ENCODE measurements at places on chromosomes 3 and 15.

- no peak for DNase-seq
These were observed 452.0 kb downstream of the GABRG3 start for GRCh38 chr15:27422997-27423396.

DNA sequence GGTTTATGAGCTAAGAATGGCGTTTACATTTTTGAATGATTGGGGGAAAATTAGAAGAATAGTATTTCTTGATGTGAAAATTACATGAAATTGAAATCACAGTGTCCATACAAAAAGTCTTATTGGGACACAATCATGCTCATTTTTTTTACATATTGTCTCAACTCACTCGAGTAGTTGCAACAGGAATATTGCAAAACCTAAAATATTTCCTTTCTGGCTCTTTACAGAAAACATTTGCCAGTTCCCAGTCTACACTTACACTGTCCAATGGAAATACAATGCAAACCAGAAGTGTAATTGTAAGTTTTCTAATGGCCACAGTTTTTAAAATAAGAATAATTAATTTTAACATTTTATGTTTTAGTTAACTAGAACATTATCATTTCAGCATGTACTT is 137.8 kb downstream of the SAMMSON start:
- DNase-seq: no peak

DNA sequence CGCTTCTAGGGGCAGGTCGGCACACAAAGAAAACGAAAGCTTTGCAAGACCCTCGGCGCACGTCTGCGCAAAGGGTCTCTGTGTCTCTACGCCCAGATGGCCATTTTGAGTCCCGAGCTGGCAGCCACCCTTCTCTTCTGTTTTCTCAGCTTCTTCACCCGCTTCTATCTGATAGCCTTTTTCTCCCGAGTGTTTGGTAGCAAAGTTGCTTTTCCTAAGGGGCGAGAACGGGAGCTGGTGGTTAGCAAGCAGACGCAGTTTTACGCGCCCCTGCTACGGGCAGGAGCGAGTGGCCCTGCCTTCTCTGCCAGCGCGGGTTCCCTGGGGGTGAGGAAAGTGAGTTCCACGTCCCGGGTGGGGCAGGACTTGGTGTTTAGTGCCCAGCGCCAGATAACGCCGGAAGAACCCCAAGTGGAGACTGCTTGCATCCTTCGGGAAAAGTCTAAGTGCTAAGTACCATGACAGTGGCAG is 2.9 kb upstream of the MKRN2 start:
- DNase-seq: no peak

DNA sequence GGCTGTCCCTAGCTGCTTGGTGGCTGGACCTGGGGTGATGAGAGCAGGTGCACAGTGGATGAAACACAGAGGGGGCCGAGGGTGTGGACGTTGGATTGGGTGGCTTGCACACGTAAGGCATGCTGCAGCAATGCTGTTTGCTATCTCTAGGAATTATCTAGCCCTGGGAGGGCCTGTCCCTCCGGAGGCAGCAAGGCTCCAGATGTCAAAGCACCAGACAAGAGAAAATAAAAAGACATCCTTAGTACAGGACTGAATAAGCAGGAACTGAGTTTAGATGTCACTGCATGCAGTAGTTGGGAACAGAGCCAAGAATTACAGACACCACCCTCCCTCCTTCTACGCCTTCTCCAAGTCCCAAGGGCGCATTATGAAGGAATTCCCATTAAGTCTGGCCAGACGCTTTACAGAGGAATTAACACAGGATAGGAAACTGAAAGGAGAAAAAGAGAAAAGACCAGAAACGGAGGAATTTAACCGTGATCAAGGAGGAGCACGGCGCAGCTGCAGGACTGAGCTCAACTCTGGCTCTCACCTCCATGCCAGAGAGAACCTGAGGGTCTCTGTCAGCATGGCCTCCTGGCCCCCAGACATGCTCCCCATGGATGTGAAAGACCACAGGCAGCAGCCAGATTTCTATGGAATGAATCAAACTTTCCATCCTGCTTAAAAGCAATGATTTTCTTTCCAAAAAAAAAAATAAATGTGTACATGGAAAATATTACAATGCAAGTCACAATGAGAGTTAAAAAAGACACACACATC is 13.8 kb downstream of the ATP10A start:
- no peak for DNase-seq

DNA sequence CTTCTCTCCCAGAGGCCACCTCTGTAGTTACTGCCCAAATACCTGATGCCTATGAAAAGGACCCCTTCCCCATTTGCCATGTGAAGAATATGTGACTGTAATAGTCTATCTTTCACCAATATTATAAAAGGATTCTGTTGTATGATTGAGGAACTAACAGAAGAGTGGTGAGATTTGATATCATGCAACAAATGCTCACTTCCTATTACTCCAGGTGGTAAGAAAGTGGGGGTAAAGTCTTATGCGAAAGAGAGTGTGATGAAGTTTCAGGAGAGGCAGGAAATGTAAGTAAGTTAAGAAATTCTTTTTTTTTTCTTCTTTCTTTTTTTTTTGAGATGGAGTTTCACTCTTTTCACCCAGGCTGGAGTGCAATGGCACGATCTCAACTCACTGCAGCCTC is 24.4 kb upstream of the RAP2B start:
- DNase-seq: no peak

- no peak for DNase-seq
These were observed 414.9 kb downstream of the NAALADL2 start for GRCh38 chr3:175274056-175274455.

DNA sequence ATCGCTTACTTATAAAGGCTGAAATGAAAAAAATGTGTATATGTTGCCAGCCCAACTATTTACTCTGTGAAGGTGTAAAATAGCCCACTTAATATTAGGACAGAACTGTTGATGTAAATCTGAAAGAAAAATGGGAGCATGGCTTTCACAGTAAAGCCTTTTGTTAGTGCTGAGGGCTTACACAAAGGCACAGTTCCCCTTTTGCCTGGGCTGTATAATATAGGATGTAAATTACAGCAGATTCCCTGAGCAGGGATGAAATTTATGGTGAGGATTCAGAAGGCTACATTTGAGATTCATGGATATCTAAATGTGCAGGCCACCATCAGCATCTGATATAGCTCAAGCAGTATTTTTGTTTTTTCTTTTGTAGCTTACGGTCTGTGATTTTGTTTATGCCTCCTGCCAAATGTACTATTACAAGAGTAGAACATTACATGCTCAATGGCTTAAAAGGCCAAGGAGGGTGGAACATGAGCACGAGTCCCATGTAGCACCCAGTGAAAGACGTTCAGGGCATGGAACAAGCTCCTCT is 109.1 kb upstream of the ATP10A start:
- no peak for DNase-seq

GRCh38 chr3:189982321-189982945 is 138.3 kb downstream of the P3H2 start:
- DNase-seq: no peak

DNA sequence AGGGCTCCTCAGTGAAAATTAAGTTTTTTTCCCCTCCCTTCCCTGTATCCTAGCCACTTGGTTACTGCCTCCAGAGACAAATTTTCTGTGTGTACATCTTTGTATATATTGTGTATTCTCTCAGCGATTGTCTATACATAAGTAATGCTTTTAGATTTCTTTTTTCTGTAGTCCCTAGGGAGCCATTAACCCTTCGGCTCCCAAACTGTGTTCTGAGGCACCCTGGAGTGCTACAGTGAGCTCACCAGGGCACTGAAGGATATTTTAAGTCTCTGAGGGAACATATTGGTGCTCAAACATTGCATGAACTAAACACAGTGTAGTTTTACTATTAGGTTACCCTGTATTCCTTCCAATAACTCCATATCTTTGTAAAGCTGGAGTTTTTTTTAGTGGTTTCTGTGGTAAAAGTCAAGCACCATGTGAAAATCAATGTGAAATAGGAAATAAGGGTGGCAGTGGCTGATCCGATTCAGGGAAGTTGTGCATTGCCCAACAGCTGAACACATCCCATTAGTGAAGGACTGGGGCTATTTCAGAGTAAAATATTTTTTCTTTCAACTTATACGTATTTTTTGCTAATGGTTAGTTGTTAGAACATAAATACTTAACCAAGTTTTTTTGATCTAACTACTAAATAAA is 43.0 kb downstream of the USP13 start:
- no peak for DNase-seq

DNA sequence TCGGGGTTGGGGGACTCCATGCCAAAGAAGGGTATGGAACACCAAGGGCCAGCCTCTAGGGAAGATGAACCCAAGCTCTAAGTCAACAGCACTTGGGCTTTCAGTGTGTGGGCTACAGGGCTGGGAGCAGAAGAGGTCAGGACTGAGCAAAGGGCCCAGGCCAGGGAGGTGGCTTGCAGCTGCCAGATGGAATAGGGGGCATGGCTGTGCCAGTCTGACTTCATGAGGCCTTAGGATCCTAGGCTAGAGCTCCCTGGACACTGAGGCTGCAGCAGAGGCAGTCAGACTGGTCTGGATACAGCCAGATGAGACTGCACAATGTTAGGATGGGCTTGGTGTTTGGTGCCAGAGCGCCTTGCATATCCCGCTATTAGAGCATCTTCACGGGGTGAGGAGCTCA is 3.8 kb downstream of the RASGRF1 start:
- no peak for DNase-seq

DNA sequence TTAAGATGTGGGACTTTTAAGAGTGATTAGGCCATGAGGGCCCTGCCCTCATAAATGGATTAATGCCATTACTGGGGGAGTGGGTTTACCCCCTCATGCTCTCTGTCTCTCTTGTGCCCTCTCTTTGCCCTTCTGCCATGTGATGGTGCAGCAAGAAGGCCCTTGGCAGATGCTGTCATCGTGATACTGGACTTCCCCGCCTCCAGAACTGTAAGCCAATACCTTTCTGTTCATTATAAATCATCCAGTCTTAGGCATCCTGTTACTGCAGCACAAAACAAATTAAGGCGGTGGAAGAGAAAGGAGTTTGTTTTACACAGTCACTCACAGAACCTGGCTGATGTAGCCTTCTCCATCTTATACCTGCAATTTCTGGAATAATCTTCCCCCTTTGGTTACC is 360.3 kb upstream of the TBL1XR1 start:
- DNase-seq: no peak

DNA sequence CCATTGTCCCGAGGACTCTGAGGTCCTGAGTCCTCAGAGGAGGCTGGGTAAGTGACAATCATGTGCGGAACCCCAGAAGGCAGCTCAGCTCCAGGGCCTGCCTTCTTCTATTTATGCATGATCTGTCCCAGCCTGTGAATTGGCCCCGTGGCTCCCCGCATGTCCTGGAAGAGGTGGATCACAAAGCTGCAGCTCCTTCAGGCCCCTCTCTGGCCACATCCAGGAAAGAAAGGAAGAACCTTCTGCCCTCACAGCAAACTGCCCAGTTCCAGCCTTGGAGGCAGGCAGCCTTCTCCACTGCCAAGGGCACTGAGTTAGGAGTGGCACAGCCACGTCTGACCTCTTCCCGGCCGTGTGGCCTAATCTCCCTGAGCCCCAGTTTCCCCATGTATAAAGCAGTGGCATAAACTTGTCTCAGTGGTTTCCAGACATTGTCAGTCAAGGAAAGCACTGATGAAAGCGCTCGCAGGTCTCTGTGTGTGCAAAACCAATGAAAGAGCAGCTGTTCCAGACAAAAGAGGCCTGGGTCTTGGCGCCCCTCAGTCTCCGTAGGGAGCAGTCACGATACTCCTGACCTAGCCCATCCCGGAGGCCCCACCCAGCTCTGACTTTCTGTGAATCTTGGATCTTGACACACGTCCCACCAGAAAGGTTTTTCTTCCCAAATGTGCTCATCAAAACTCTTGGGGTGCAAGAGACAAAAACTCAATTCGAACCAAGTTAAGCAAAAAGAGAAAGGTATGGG is 497.3 kb downstream of the SHQ1 start:
- DNase-seq: no peak

- DNase-seq: no peak
These were observed 562 bp downstream of the CGGBP1 start for GRCh38 chr3:88058306-88058580.

DNA sequence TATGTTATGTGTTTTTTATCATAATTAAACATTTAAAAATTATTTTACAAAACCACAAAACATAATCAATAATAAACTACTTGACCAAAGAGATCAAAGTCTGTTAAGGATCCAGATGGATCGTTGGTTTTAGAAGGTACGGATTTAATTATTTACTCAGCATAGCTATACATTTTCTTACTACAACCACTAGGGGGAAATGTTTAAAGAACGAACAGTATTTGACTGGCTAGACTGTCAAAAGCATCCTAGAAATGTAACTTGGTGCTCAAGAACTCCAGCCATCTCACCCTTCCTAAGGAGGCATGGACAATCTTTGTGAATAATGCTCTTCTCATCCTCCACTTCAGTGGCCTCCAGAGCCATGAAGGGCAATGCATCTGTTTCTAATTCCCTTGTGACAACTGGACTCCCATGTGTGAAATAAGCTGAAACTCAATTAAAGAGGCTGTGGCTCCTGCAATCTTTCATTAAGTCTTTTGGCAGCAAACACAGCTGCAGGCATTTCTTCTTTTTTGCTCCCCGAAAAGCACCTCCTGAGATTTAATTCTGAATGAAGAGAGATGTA is 94.7 kb upstream of the TUSC7 start:
- no peak for DNase-seq

GRCh38 chr3:123322866-123323265 is 121.1 kb downstream of the SEC22A start:
- DNase-seq: no peak

DNA sequence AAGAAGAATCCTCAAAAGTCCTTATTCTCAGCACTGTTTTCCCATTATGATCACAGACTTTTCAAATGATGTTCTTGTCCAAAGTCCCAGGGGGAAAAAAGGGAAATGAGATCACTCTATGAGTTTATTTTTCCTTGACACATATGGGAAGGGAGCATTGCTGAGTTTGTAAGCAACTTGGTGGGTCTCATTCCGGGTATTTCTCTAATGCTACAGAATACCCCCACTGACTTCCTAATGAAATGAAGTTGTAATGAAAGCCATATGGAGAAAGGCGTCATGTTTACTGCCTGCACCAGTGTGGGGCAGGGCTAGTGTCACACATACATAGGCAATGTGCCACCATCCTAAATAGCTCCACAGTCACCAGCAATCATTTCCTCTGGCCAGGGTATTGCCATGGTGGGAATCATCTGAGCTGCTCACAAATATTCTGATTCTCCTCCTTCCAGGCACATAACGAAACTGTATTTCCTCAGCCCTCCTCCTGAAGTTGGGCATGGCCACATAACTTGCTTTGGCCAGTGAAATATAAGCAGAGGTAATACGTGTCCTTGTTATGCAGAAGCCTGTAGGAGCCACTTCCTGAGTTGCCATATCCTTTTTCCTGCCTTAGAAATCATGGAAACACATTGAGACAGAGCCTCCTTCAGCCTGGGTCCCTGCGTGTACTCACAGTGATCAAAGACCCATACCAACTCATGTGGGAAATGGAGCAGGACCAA is 41.0 kb upstream of the C15orf61 start:
- DNase-seq: no peak

- DNase-seq: no peak
These were observed 12.2 kb upstream of the C3orf52 start for GRCh38 chr3:112074006-112074405.

DNA sequence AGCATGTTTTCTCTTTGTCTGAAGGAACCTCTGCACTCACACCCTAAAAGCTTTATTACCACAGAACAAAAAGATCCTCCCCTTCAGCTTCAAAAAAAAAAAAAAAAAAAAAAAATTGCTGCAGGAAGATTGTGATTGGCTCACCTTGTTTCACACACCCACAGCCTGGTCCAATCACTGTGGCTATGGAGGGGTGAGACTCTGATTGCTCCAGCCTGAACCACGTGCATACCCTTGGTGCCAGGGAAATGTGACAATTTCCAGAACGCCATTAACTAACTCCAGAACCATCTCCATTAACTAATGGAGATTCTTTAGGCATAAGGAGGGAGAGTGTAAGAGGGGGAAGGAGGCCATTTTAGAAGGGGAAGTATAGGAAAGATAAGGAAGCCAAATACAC is 106.5 kb upstream of the CRBN start:
- no peak for DNase-seq

GRCh38 chr15:67120009-67120838 is 54.8 kb downstream of the SMAD3 start:
- DNase-seq: no peak
